ENCODE measurements at places on chromosomes 2 and 18. TPM values are rescaled to one million over a fixed set of nuclear protein-coding genes. Genes with fewer than 3 reads are reported as not detected.

DNA sequence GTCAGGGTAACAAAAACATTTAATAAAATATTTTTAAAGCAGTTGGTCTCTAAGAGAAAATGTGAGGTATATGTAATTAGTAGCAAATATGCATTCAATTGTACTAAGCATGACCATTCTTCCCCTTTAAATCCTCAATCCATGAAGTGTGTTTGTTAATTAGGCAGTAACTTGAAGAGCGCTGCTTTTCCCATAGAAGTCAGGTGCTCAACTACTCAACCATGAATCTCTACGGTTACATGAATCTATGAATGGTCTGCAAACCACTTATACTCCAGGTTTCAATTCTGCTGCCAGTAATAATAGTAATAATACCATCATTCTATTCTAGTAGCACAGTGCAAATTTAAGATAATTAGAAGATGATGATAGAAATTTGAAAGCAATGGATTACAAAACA, 55.8 kb downstream of the SLC8A1 start:
- peaks cover 33% of the 10 kb centered on the region for H3K4me1 ChIP-seq
- no peaks in the 10 kb centered on the region for H3K27me3 ChIP-seq
- H3K36me3 ChIP-seq: no peaks in the 10 kb centered on the region
- H3K4me3 ChIP-seq: no peak overlapping the region
- DNase-seq: no peak

- H3K36me3 ChIP-seq: no peaks in the 10 kb centered on the region
- no peaks in the 10 kb centered on the region for H3K27me3 ChIP-seq
- peaks cover 8% of the 10 kb centered on the region for H3K4me1 ChIP-seq
- no peak overlapping the region for H3K4me3 ChIP-seq
- H3K27ac ChIP-seq: no peak overlapping the region
- DNase-seq: no peak
Observed at GRCh38 chr2:51011254-51011653, 20.7 kb downstream of the NRXN1 start.

- no peak overlapping the region for H3K27ac ChIP-seq
- H3K4me1 ChIP-seq: no peaks in the 10 kb centered on the region
- no peaks in the 10 kb centered on the region for H3K36me3 ChIP-seq
Observed at GRCh38 chr2:54964271-54964670, 86.0 kb downstream of the RTN4 start.

DNA sequence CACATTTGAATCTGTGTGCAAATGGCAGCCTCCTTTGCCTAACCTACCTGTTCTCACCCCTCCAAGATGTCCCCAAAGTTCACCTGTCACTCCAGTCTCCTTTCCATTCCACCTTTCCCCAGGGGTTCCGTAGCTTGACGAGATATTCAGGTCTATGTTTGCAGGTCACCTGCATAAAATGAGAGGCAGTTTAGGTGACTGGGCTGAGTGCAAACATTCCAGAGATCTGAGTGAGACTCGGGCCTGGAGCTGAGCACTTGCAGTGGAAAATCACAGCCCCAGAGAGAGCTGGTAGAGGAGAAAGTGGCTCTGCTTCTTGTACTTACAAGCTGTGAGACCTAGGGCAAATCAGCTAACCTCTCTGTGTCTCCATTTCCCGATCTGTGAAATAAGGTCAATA, 20.1 kb downstream of the CAPN14 start:
- no peak overlapping the region for H3K27ac ChIP-seq
- DNase-seq: no peak
- H3K4me1 ChIP-seq: no peaks in the 10 kb centered on the region
- H3K27me3 ChIP-seq: no peaks in the 10 kb centered on the region
- H3K4me3 ChIP-seq: no peak overlapping the region

GRCh38 chr18:3610813-3611212, 160.8 kb downstream of the TGIF1 start:
- H3K27me3 ChIP-seq: no peaks in the 10 kb centered on the region
- no peak overlapping the region for H3K4me3 ChIP-seq
- H3K27ac ChIP-seq: no peak overlapping the region
- peaks cover 8% of the 10 kb centered on the region for H3K4me1 ChIP-seq
- H3K36me3 ChIP-seq: no peaks in the 10 kb centered on the region

DNA sequence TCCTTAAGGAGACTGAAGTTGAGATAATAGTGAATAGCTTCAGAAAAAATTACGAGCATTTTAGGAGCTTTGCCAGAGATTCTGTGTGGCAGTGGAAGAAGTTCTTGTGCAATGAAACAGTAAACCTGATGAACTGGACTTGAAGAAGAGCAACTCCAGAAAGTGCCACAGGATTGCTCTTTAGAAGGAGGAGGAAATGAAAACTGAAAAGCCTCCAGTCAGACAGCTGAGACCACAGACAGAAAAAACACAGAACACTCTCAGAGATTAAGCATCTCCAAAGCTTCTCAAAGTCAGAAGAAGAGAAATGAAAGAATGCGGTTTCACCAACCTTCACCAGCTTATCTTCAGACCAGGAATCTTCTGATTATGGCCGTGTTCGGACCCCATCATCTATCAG, 329.7 kb upstream of the CNTNAP5 start:
- H3K27me3 ChIP-seq: no peaks in the 10 kb centered on the region
- H3K27ac ChIP-seq: no peak overlapping the region
- H3K4me1 ChIP-seq: peaks cover 32% of the 10 kb centered on the region

GRCh38 chr18:55907453-55908175, 319.6 kb upstream of the TCF4 start:
- no peak for DNase-seq
- H3K27ac ChIP-seq: no peak overlapping the region
- H3K4me1 ChIP-seq: no peaks in the 10 kb centered on the region
- H3K36me3 ChIP-seq: no peaks in the 10 kb centered on the region
- no peaks in the 10 kb centered on the region for H3K27me3 ChIP-seq

- peak; percentile 43 for DNase-seq
- no peaks in the 10 kb centered on the region for H3K36me3 ChIP-seq
- H3K4me3 ChIP-seq: no peak overlapping the region
Observed at GRCh38 chr2:31318361-31319336, 84.7 kb downstream of the EHD3 start.

GRCh38 chr2:138730497-138731030, 49.6 kb downstream of the NXPH2 start:
- H3K4me1 ChIP-seq: no peaks in the 10 kb centered on the region
- no peaks in the 10 kb centered on the region for H3K27me3 ChIP-seq
- H3K36me3 ChIP-seq: no peaks in the 10 kb centered on the region

GRCh38 chr2:73984203-73984921, at the start of gene TET3:
TET3 (plus strand) TSS chr2:73984910; CDS start chr2:73986404, 1,494 bp downstream.
- peak within 1 kb of the TSS; percentile 85 for H3K27ac ChIP-seq
- DNase-seq: peak; percentile 53
- H3K4me3 ChIP-seq: peak within 1 kb of the TSS; percentile 69
- H3K4me1 ChIP-seq: peaks cover 75% of the 10 kb centered on the region

DNA sequence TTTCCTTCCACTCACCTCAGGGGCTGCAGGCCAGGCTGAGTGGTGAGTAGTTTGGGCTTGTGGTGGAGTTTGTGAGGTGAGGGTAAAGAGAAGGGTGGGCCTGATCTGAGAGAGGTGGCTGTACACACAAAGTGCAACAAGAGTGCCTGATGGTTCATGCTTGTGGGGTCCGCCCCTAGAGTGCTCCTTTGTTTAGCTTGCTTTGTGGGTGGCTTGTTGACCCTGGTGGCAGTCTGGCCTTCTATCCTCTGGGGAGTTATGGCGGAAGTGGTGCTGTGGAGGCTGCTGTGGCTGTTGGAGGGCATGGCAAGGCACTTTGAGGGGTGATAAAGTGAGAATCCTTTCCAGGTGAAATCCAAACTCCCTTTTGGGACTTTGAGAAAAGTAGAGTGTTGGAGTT, 10.6 kb downstream of the UBE2F start:
- H3K4me3 ChIP-seq: no peak overlapping the region
- no peak for DNase-seq
- H3K36me3 ChIP-seq: peaks cover 66% of the 10 kb centered on the region
- H3K27ac ChIP-seq: no peak overlapping the region
- H3K27me3 ChIP-seq: no peaks in the 10 kb centered on the region
- peaks cover 28% of the 10 kb centered on the region for H3K4me1 ChIP-seq

DNA sequence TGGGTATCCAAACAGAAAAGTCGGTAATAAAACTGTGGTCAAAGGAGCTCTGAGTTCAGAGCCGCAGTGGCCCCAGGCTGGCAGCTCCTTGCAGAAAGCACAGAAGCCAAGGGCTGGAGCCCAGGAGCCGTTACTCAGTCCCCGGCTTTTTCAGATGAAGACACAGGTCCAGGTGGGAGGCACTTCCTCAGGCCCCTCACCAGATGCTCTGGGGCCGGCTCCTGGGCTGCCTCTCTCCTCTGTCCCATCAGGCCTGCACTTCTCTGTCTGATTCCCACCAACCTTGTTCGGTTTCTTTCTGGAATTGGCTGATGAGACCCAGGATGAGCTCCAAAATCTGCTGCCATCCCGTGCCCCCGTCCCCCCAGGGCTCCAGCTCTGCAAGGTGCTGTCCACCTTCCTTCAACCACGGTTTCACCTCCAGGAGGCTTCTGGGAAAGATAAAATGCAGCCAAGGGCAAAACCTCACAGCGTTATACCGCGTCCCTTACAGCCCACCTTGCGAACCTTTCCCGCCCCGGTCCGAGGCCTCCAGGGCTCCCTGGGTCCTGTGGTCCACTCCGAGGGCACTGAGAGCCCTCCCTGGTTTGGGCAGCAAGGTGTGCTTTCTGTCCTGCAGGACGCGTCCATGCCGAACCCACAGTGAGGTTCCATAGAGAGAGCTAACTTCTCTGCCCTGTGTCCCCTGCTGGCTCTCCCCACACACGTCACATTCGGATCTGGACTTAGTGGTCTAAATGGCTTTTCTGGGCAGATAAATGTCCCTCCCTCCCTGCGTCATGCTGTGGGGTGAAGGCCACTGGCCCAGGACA, 102.9 kb downstream of the TPO start:
- DNase-seq: no peak
- H3K4me3 ChIP-seq: no peak overlapping the region
- H3K27ac ChIP-seq: no peak overlapping the region
- no peaks in the 10 kb centered on the region for H3K36me3 ChIP-seq
- H3K27me3 ChIP-seq: no peaks in the 10 kb centered on the region
- no peaks in the 10 kb centered on the region for H3K4me1 ChIP-seq

- H3K36me3 ChIP-seq: no peaks in the 10 kb centered on the region
- no peak for DNase-seq
- H3K27me3 ChIP-seq: no peaks in the 10 kb centered on the region
- H3K27ac ChIP-seq: no peak overlapping the region
- no peaks in the 10 kb centered on the region for H3K4me1 ChIP-seq
Observed at GRCh38 chr2:236070236-236070635, 98.0 kb downstream of the GBX2 start.

The DYSF gene
- polyA plus RNA-seq: 16.1 TPM

The NOP58 gene
- 13.7 TPM for polyA plus RNA-seq

The DNAJC5G gene
- not detected for polyA plus RNA-seq

The ITGB6 gene
- polyA plus RNA-seq: not detected

The GIGYF2 gene
- polyA plus RNA-seq: 4.8 TPM

The SLC66A3 gene
- polyA plus RNA-seq: 169 TPM
